Stimulated activated CD4-positive, alpha-beta T cell treated with anti-CD3 and anti-CD28 coated beads, Interleukin-4, amount 100 ng/mL, for 48 hours (primary cell): ENCODE measurements at places on chromosomes 6 and 20.

GRCh38 chr20:20783450-20783849 is 71.0 kb upstream of the RALGAPA2 start:
- DNase-seq = no peak

DNA sequence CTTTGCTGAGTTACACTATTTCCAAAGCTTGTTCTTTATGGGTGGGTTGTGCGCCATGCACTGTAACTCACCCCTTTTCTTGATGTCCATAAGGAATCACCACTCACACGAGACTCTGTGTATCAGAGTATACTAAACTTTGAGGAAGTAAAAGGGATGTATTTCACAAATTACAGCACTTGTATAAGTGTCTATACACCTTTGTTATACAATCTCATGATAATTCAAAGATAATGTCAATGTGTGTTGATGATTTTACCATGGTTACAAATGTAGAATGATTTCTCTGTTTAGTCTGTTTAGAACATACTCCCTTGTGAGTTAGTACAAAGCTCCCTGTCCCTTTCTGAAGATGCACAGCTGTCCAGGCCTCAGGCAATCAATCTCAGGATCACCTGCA is 922.2 kb upstream of the MAP3K7 start:
- no peak for DNase-seq

DNA sequence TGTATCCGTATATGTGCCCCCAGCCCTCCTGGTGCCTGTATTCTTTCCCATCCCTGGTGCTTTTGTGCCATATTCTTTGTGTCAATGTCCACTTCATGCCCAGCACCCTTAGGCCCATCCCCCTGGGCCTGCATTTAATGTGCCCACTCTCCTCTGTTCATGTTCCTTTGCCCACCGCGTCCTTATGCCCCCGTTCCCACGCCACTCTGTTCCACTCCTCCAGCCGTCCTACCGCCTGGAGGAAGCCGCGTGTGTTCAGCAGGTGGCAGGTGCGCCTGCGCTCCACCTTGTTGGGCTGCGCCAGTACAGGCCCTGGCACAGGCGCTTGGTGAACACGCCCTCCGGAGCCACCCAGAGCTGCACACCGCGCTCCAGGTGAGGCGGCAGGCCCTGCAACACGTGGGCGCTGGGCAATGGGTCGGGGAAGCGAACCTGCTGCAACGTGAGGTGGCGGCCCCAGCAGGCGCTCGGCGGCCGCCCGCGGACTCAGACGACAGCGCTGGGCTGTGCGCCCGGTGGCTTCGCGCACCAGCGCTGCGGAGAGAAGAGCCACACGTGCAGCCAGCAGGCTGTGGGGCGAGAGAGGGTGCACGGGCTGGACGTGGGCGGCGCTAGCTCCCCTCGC is 4.0 kb upstream of the FOXS1 start:
- DNase-seq = no peak

DNA sequence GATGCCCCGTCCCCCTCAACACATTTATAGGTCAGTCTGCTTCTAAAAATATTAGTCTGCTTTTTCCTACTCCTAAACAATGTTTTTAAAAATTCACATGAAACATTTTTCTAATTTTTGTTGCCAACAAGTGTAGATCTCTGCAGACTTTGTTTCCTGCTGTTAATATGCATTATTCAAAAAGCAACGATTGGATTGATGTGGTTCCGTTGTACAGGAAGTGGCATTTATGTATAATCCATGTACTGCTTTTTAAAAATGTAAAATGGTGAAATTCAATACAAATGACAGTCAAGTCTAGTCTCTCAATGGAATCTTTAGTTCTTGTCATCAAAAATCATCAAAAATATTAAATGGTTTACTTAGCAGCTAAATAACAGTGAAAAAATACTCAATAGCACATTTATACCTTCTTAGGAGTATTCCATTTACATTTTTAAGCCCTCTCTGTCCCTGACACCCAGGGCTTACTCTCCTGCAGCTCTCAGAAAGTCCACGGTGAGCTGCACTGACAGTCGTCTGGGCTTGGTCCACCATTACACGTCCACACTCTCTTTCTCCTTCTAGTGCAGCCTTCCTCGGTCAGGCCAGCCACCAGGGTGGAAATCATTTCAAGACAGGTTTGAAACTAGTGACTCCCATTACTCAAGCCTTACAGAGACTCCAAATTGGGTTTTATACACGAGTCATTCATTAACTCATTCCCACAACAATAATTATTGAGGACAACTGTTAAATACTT is 211.5 kb downstream of the TMEM200A start:
- no peak for DNase-seq

- no peak for DNase-seq
Measured at GRCh38 chr20:47319517-47320252, 36.8 kb downstream of the ZMYND8 start.

- DNase-seq = no peak
Measured at GRCh38 chr20:11457488-11457887, 460.2 kb upstream of the BTBD3 start.

DNA sequence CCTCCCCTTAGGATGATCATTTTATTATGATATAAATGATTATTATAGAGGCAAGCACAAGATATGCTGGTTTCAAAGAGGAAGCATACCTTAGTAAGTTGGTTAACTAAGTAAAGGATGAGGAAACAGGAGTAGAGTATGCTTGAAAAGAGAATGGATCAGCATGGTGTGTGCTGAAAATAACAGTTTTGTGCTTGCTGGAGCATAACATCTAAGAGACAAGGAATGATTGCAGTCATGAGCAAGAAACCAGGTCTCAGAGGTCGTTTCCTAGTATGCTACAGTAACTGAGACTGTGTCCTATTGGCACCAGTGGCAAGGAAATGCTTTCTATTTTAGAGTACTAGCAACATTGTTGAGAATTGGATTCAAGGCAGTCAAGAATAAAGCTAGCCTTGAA is 34.1 kb downstream of the CDC40 start:
- no peak for DNase-seq

DNA sequence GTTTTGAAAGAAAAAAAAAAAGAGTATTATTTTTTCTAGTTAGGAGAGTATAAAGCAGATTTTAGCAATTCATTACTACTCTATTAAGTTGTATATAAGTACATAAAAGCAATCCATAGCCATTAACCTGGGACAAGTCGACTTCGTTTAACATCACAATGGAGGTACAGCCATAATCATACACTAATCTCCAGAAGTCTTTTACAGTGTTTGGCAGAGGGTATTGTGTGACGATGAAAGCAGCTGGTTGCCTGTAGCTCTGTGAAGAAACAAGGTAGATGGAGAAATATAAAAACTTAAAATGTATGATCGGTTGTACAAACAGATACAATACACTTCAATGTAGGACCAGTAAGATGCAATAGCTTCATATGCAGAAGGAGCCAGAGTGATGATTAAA is 75.9 kb upstream of the THEMIS start:
- no peak for DNase-seq

DNA sequence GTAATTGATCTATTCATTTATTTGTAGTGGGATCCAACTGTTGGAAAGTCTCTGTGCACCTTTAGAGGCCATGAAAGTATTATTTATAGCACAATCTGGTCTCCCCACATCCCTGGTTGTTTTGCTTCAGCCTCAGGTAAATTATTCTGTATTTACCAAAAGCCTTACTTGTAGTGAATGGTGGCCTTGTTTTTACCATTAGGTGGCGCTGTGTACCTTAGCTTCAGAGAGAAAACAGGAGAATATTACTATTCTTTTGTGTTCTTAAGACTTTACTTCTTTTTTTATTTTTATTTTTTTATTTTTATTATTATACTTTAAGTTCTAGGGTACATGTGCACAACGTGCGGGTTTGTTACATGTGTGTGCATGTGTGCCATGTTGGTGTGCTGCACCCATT is 23.7 kb downstream of the PEX7 start:
- DNase-seq = peak; percentile 9

GRCh38 chr6:11824986-11825385 is 46.4 kb upstream of the ADTRP start:
- no peak for DNase-seq

GRCh38 chr6:91694016-91694654 is 1107.3 kb upstream of the MAP3K7 start:
- no peak for DNase-seq

- DNase-seq = no peak
Measured at GRCh38 chr6:99611148-99611547, 4.5 kb downstream of the PRDM13 start.

DNA sequence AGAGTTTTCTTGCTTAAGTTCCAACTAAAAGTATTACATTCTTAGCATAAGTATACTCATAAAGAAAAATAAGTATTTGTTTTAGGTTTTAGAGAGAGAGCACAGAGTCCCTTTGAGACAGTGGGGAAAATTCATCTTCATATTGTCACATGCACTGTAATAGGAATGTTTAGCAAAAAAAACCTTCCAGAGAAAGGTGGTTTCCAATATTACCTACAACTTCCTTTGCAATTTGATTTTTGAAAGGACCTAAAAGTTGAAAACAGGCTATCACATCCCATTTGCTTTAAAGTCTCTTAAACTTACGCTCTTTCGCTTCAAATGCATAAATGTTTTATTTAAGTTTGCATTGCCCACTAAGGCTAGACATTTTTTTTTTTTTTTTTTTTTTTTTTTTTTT is 86.4 kb downstream of the OPRM1 start:
- no peak for DNase-seq

DNA sequence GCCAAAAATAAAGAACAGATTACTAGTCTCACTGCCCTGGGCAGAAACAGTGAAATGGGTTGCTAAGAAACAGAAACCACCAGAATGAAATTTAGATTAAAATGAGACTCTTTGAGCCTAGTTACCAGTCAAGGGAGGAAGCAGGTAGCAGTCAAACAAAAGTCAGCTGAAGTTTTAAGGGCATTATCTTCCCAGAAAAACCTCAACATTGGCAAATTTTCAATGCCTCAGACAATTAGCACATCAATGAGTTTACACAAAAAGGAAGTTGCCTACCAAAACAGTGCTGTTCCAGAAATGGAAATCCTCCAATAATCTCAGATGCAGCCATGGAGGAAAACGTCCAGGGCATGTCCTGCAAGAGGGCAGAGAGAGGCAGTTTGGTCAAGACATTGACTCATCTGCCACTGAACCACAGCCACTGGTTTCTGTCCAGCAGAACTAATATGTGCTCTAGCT is 399.7 kb upstream of the ADGRB3 start:
- DNase-seq = no peak

GRCh38 chr20:41017448-41018042 is 11.1 kb upstream of the TOP1 start:
- DNase-seq = no peak

GRCh38 chr6:153000243-153000642 is 2.3 kb downstream of the MTRF1L start:
- DNase-seq = no peak

DNA sequence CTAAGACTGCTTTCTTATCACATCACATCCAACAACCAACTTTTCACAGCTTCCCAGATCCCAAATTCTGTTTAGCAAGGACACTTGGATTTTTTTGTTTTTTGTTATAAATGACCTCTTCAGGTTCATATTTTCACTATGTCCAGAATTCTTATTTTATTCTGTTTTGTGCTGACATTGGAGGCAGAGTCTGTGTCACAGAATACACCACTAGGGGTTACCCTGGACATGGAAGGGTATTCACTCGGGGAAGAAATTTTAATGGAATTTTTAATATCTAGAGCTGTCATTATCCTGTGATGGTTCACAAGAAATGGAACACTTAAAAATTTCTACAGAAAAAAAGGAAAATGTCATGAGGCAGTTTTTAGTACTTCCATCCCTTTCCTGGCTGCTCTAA is 12.0 kb upstream of the SLC2A12 start:
- no peak for DNase-seq

GRCh38 chr20:12640251-12640650 is 368.5 kb upstream of the SPTLC3 start:
- no peak for DNase-seq

- peak; percentile 60 for DNase-seq
Measured at GRCh38 chr20:62156592-62157386, 13.2 kb downstream of the SS18L1 start.

GRCh38 chr6:67411036-67411435 is 1224.0 kb upstream of the ADGRB3 start:
- DNase-seq = no peak

DNA sequence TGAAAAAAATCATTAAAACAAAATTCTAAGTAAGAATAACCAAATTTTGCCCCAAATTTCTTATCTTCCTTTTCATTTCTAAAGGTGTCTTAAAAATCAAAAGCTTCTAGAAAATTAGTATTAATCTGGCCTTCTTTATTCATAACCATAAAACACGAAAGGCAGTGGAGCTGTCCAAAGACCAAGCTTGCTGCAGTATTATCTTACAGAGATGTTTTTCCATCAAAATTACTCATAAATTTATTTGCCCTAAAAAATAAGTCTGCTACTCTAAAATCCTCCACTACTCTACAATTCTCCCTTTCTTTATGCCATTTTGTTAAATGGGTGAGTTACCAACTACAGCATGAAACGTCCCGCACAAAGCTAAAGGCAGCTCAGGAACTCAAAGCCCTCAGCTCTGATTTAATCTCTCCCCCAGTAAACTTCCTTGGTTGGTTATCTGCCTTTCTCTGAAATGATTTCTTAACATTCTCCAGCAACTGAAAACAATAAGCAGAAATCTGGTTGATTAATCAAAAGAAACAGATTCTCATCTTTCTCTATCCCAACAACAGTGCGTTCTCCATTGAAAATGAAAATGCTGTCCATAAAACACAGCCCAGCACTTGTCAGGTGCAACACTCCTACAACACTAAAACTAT is 2.1 kb downstream of the USP49 start:
- no peak for DNase-seq

GRCh38 chr20:5220321-5221060 is 93.7 kb downstream of the CDS2 start:
- no peak for DNase-seq

GRCh38 chr6:15501826-15502445 is 160.9 kb downstream of the DTNBP1 start:
- DNase-seq = no peak

GRCh38 chr20:62364911-62365736 is 2.0 kb downstream of the LAMA5 start:
- DNase-seq = no peak

DNA sequence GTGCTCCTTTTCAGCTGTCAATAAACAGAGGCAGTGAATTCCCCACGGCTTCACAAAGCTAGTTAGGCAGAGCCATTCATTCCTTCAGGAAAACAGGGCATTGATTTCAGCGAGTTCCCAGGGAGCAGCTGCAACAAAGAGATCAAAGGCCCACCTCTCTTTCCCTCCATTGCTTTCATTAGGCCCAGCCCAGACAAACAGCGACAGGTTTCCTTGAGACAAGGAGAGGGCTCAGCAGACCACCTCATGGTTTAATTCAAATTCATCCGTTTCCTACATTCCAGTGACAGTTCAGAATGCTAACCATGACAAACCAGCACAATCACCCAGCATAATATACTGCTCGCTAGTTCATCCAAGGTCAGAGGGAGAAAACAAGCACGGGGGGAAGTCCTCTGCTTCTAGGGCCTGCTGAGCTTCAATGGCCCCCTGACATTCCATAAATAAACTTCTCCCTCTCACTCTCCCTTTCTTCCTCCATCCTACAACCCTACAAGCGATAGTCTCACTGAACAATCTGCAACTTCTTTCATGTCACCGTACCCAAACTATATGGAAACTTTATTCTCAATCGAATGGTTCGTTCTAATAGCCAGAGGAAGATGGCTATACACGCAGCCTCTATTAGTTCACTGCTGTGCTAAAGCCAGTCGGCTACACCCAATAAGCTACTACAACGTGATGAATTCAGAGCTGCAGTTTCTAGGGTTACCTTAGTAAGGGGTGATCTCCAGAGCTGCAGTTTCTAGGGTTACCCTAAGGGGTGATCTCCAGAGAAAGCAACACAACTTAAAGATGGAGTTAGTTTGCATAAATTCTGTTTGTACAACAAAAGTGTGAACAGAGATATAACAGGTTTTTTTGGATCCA is 34.7 kb downstream of the PLAGL1 start:
- DNase-seq = no peak

- DNase-seq = no peak
Measured at GRCh38 chr6:8844968-8845367, 409.6 kb upstream of the SLC35B3 start.
